ENCODE measurements at places on chromosomes 11 and 22.

GRCh38 chr22:40525250-40525884, 111.2 kb downstream of the MRTFA start:
- peak; percentile 42 for DNase-seq

- DNase-seq, result no peak
These were observed 2.0 kb upstream of the SCN4B start for GRCh38 chr11:118154641-118155040.

GRCh38 chr11:63564784-63565350, 1.7 kb upstream of the PLAAT2 start:
- DNase-seq, result no peak

DNA sequence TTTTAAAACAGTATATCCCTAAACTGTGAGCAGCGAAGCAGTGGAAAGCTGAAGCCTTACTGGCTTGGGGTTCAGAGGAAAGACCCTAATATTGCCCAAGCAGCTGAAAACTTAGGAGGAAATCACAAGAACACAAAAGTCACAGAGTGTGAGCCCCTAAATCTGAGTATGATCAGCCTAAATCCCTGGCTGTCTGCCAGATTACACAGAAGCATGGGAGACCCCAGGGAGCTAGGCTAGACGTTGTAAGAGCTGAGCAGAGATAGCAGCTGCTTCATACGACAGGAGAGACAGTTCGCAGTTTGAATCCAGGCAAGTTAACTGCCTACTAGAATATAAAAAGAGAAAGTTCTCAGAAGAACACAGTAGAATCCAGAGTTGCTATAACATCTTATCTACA, 81.2 kb downstream of the PACS1 start:
- DNase-seq, result no peak

DNA sequence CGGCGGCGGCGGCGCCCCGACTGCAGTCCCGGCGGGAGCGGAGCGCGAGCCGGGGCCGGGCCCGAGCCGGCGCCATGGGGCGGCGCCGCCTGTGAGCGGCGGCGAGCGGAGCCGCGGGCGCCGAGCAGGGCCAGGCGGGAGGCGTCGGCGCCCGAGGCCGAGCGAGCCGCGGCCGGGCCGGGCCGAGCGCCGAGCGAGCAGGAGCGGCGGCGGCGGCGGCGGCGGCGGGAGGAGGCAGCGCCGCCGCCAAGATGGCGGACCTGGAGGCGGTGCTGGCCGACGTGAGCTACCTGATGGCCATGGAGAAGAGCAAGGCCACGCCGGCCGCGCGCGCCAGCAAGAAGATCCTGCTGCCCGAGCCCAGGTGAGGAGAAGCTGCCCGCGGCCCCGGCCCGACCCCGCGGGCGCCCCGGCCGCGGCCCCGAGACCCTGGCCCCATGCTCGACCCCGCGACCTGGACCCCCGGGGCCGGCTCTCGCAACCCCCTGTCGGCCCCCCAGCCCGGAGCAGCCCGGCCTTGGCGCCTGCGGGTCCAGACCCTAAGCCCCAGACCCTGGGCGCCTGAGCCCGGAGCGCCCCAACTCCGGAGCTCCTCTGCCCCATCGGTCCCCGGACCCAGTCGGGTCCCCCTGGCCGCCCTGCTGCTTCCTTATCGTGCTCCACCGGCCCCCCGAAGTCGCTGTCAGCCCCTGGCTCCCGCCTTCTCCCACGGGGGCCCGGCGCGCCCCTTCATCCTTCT, at the start of gene GRK2:
Gene GRK2 (plus strand): TSS at position 25 of the 739 bp plus-strand sequence. CDS start 227 bp downstream, at position 252.
- no peak for DNase-seq

- no peak for DNase-seq
These were observed 282.5 kb downstream of the ETS1 start for GRCh38 chr11:128304666-128305485.
